Hepatocyte (in vitro differentiated cells): ENCODE measurements at places on chromosomes 2 and 18.
A peak's percentile ranks its signal among the peaks of the same experiment; 100 is the strongest.

GRCh38 chr18:64707052-64707451, 558.2 kb upstream of the LINC00305 start:
- DNase-seq: no peak

- DNase-seq: no peak
Measured at GRCh38 chr2:104794441-104794840, 59.5 kb upstream of the POU3F3 start.

- DNase-seq: no peak
Measured at GRCh38 chr2:137973280-137973679, 9.0 kb downstream of the HNMT start.

- DNase-seq: no peak
Measured at GRCh38 chr2:233386382-233387041, 32.2 kb downstream of the DGKD start.

DNA sequence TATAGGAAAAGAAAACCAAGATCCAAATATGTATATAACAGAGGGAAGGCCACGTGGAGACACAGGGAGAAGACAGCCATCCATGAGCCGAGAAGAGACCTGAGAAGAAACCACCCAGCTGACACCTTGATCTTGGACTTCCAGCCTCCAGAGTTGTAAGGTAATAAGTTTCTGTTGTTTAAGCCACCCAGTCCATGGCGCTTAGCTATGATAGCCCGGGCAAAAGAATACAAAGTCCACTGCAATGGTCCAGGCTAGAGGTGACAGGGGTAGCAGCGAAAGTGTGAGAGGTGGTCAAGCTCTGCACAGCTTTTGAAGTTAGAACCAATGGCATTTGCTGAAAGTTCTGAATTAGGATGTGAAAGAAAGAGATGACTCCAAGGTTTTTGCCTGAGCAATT, 2.8 kb downstream of the MYOM1 start:
- no peak for DNase-seq

DNA sequence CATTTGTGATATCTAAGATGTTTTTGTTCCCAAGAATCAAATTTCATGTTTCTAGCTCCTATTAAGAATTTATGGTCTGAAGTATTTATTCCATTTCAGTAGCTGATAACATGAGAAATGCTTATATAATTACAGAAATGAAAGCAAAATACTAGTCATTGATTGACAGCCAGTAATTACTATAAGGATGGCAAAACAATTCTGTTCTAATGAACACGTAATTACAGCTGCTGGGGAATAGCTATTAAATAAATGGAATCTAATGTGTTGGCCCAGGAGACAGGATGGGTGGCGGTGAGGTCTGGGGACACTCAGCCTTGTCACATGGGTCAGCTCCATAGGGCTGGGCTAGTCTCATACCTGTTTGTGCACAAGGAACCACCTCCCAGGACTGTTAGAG, 263.5 kb downstream of the FHOD3 start:
- DNase-seq: no peak

GRCh38 chr18:44636241-44636640, 44.4 kb upstream of the SETBP1 start:
- no peak for DNase-seq

- DNase-seq: no peak
Measured at GRCh38 chr2:230984393-230985220, 11.3 kb upstream of the SPATA3 start.

GRCh38 chr2:3414133-3414860, 34.8 kb downstream of the TRAPPC12 start:
- DNase-seq: no peak

- peak; percentile 41 for DNase-seq
Measured at GRCh38 chr18:40868110-40868858, 1086.8 kb upstream of the PIK3C3 start.

- DNase-seq: peak; percentile 56
Measured at GRCh38 chr2:44362207-44363015, 664 bp downstream of the CAMKMT start.

DNA sequence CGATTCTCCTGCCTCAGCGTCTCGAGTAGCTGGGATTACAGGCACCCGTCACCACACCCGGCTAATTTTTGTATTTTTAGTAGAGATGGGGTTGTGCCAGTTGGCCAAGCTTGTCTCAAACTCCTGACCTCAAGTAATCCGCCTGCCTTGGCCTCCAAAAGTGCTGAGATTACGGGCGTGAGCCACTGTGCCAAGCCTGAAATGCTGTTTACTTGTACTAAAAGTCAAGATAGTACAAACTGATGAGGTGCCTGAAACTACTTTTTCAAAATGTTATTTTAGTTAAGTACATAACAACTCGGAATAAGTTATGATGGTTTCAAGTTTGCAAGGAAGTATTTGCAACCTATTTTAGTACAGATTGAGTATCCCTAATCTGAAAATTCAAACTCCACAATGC, 85.7 kb downstream of the CEP192 start:
- DNase-seq: no peak

DNA sequence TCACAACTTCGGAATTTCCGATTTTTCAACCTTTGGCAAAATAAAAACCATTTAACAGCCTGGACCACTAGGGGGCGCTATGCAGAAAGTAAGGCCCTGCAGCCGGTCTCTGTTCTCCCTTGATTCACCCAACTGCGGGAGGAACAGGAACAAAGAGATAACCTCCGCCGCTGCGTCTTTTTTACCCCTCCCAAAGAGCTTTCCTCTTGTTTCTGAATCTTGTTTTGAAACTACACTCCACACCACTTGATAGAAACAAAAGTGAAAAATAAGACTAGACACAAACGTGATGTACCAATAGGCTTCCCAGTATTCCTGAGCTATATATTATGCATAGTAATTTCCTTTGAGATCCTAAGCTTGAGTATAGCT, 231.2 kb downstream of the MYO3B start:
- DNase-seq: peak; percentile 88

DNA sequence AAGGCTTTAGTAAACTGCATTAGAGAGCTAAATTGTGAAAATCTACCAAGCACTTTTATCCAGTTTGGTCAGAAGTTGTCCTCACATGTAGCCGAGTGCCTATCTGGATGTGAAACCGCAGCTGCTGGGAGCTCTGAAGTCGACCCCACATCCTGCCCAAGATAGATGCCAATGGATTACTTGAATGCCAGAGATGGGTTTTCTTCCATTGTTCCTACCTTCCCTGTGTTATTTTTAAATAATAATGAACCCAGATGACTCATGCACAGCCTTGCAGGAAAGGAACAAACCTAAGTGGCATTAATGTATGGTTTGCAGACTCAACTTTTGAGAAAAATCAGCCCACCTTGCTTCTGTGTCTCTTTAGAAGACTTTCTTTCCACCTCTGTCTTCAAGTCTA, 408.5 kb downstream of the FBXO15 start:
- no peak for DNase-seq

DNA sequence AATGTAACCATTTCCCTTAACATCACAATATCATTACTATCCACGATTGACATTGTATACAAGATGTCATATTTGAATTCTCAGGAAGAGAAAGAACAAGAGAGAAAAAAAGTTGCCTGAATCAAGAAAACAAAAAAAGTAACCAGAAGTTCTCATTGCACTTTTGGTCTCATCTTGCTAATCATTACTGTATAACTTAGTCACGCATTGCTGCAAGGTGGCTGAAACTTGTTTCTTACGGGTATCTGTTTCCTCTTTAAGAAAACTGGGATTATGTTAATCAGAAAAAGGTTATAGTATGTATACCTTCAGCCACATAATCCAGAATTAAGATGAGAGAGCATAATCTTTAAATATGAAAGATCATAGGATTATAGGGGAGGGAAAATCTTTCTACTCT, 639.7 kb upstream of the SYT4 start:
- DNase-seq: no peak

DNA sequence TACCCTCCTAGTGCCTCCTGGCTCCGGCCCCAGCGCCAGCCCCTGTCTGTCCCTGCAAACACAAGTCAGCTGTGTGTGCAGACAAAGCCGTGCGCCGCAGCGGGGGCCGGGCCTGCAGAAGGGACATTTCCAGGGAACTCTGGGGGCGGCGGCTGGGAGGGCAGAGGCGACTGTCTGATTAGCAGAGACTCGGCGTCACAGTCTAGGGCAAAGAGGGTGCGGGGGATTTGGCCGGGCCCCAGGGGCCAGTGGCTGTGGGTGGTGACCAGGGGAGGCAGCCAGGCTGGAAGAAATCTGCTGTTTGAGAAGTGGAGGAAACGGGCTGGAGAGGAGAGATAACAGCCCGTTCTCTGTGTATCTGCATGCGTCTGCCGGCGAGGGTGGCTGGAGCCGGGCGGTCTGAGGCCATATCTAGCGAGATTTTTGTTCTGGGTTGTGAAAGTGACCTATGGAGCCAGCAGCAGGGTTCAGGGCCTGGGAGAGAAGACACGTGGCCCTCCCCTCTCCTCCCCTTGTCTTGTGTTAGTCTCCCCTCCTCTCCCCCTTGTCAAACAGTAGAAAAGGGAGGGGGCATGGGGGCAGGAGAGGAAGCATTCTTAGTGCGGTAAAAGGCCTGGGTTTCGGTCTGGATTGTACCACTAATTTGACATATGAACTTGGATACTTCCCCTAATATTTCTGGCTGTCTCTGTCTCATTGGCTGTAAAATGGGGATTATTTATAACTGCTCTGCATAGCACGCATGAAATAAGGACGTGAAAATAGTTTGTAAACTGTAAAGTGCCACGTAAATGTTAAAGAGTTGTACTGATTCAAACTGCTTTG, 169.4 kb downstream of the SMAD7 start:
- DNase-seq: peak; percentile 92

- no peak for DNase-seq
Measured at GRCh38 chr2:41913311-41913710, 134.5 kb upstream of the PKDCC start.

- DNase-seq: no peak
Measured at GRCh38 chr2:113084249-113085000, 16.7 kb downstream of the IL1F10 start.

DNA sequence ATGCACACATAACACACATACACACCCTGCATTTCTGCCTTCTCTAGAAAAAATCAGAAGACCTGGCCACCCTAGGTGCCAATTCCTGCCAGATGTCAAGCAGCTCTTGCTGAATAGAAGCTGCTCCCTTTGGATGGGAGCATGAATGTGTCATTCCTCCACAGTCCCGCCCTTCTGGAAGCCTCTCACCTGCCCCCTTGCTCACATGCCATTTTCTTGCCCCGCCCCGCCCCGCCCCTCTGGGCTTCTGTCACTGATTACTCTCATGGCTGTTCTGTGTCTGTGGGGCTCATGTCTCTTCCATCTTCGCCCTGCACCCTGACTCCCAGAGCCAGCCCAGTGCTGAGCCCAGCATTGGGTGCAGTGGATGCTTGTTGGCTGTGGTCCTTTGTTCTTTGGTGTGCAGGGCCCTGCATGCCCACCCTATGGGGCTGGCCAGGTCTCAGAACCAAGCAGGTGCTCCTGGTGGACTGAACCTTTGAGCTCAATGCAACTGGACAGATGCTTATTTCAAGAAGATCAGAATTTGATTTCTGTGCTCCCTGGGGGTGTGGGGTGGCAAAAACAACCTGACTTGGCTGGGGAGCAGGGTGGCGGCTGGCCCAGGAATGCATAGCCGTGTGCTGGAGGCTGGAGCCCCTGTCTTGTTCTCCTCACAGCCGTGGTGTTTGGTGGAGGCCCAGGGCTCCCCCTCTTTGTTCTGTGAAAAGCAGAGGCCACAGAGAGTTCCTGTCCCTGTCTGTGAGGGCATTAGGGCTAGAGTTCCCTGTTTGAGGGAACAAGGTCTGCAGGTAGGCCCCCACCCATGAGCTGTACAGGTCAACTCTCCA, 140.6 kb upstream of the GLI2 start:
- peak; percentile 66 for DNase-seq

DNA sequence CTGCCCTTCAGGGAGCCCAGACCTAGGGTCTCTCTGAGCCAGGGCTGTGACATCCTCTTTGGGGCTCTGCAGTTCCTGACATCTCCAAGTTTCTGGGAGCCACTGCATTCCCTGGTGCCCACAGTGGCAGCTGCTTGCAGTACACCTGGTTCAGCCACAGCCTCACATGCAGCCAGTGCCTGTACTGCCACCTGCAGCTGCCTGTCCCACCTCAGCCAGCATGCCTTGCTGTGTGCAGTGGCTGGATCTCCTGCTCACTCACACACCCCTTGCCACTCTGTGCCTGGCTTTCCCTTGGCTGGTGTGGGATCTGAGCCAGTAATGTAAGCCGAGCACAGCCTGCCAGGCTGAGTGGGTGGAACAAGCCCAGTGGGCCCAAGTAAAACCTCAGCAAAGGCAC, 1288.7 kb downstream of the CNTNAP5 start:
- no peak for DNase-seq

GRCh38 chr18:21115519-21116411, 4.2 kb upstream of the ROCK1 start:
- DNase-seq: no peak

- no peak for DNase-seq
Measured at GRCh38 chr2:15948704-15948957, 8.3 kb downstream of the MYCN start.

DNA sequence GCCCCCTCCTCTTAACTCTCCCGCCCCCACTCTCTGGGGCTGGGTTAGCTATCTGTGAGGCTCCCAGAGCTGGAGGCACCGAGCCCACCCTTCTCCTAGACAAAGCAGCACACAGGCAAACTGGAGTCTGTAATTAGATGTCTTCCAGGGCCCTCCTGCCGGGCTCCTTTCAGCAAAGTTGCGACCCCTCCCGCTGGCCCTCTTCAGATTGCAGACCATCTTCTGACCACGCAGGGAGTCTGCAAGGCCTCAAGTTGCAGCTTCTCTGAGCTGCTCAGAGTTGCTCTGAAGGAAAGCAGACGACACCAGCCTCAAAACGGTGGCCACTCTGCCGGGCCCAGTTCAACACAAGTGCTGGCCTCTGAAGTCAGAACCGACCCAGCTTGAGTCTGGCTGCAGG, 228.4 kb upstream of the COPS8 start:
- no peak for DNase-seq

DNA sequence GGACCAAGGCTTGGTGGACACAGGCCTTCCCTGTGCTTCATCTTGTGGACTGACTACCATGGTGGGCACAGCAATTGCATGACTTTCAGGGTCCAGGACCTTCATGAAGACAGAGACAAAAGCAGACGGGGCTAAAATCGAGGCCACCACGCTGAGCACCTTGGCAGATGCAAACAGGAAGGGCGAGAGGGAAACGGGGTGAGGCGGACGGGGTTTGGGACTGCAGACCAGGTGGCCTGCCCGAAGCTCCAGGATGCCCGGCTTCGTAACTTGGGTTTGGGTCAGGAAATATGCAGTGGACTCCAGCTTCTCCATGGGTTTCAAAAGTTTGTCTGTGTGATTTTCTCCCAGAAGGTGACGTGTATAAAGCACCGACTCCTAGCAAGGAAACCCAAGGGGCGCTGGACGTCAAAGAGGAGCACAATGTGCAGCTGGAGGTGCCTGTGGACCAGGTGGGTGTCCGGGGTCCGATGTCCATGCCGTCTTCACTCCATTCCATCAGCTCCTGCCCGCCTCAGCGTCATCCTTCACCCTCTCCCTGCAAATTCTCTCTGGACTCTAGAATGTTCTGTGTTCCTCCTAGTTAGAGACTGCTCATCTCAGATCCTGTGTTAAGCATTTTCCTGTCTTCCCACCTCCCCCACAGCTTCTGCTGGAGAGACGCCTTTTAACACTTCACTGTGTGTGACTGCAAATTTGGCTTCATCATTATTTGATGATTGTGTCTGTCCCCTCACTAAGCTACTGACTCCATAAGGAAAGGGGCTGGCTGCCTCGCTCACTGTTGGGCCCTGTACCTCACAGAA, 65.8 kb downstream of the DCDC2C start:
- DNase-seq: no peak
